ENCODE measurements at places on chromosomes 6 and 20. TPM values are rescaled to one million over a fixed set of nuclear protein-coding genes. Genes with fewer than 3 reads are reported as not detected.

GRCh38 chr20:3371754-3372153 is 35.7 kb downstream of the DNAAF9 start:
- DNase-seq = no peak

GRCh38 chr6:30711758-30712380 is 5.2 kb downstream of the MDC1 start:
- no peak for DNase-seq

DNA sequence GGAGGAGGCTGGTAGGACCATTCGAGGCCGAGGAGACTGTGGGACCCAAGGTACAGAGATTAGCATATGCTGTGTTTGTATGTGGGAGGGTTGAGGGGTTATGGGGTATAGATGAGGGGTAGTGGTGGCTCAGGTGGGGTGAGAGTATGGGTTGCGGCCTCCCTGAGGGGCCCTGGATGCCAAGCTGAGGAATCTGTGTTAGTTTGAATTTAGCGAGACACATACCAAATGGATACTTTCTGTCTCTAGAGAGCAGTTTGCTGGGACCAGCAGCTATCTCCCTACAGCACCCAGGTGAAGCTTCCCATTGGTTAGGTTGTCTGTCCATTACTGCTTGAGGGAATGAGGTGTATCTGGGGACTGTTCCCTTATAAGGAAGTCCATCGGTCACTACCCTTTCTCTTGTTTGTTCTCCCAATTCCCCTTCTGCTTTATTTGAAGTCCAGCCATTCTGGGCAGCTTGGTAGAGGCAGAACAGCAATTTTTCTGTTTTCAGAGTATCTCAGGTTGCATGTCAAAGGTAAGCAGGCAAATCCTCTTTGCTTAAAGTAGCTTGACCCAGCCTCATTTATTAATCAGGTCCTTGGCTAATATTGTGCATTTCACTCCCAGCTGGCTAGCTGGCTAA is 15.2 kb downstream of the CHMP4B start:
- no peak for DNase-seq

GRCh38 chr6:12313992-12314589 is 23.9 kb downstream of the EDN1 start:
- no peak for DNase-seq

DNA sequence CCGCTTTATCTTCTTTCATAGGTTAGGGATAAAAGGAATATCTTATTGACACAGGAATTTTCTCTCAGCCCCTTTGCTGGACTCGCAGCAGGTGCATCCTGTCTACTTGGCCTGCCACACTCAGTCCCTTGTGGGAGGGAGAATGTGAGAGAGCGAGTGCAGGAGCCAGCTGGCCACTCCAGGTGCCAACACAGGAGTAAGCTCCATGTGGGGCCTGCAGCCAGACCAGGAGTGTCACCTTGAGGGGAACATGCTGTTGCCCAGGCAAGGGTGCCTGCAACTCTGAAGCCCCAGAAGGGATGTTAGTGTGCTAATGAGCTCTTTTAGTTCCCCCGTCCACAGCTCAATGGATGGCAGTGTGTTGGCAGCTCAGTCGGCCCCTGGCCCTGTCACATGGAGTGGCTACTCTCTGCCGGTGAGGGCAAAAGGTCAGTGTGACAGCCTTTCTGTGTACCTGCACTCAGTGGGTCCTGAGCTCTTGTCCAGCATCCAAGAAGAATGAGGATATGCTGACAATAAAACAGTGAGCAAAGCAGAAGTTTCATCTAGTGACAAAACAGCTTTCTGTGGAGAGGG is 57.1 kb downstream of the CRYBG1 start:
- DNase-seq = no peak

GRCh38 chr6:17585766-17586490 is 14.2 kb upstream of the FAM8A1 start:
- no peak for DNase-seq

DNA sequence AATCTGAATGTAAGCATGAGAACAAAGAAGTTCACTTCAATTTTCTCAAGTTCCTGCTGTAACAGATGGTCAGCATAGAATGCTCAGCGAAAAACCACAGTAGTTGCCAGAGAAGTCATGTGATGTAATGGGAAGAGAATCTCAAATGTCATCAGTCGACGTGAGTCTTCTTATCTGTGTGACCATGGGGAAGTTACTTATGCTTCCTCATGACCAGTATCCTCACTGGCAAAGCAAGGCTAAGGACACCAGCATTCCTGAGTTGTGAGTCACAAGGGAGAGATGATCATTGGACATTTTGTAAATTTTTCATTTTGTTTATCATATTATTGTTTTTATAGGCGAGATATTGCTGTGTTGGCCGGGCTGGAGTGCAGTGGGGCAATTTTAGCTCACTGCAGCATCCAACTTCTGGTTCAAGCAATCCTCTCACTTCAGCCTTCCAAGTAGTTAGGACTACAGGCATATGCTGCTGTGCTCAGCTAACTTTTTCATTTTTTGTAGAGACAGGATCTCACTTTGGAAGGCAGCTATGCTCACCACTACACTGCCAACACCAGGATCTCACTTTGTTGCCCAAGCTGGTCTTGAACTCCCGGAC is 21.9 kb downstream of the SGK1 start:
- no peak for DNase-seq

- DNase-seq = no peak
Observed at GRCh38 chr20:25044261-25044560, 13.7 kb downstream of the ACSS1 start.

Gene GPR63
- 0.49 TPM for total RNA-seq
